D721Med (cell line): ENCODE measurements at places on chromosomes 5 and 9.

GRCh38 chr5:158881091-158881880 is 218.4 kb downstream of the EBF1 start:
- DNase-seq = no peak

- no peak for DNase-seq
These were observed 85.7 kb downstream of the COL23A1 start for GRCh38 chr5:178504340-178504960.

DNA sequence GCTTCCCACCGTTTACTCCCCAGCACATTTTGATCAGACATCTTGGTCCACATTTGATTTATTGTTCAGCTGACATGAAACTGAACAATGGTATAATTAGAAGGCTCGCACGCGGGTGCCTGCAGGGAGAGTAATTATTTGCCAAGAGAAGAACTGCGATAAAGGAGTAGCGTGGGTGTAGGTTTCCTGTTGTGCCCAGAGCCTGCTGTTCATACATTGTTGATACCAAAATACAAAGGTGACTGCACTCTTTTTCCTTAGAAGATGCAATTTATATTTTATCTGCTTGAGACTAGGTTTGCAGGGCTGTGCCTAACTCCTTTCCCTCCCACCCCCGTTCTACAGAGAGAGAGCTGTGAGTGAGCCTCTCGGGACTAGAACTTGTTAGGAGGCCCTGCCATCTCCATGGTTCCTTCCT is 241.8 kb upstream of the MSX2 start:
- DNase-seq = no peak

- DNase-seq = no peak
These were observed 30.0 kb downstream of the IRX1 start for GRCh38 chr5:3625626-3626025.

DNA sequence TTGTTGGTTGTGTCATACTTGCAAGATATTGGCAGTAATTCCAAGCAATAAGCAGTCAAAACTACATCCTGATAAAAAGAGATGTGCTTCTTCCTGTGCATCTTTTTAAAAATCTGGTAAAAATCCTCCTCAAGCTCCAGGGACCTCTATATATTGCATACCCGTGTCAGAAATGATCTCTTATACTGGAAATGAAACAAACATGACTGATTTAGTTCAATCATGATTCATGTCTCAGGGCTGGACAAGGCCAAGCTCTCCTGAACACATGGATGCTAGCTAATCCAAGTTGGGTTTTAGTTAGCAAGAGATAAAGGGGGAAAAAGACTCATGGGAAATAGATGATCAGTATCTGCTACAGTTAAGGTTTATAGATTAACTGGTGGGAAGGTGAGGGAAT is 69.3 kb downstream of the CCDC192 start:
- DNase-seq = no peak

GRCh38 chr5:23352446-23352845 is 155.0 kb upstream of the PRDM9 start:
- no peak for DNase-seq

GRCh38 chr9:104808035-104808614 is 44.2 kb downstream of the NIPSNAP3B start:
- DNase-seq = no peak

DNA sequence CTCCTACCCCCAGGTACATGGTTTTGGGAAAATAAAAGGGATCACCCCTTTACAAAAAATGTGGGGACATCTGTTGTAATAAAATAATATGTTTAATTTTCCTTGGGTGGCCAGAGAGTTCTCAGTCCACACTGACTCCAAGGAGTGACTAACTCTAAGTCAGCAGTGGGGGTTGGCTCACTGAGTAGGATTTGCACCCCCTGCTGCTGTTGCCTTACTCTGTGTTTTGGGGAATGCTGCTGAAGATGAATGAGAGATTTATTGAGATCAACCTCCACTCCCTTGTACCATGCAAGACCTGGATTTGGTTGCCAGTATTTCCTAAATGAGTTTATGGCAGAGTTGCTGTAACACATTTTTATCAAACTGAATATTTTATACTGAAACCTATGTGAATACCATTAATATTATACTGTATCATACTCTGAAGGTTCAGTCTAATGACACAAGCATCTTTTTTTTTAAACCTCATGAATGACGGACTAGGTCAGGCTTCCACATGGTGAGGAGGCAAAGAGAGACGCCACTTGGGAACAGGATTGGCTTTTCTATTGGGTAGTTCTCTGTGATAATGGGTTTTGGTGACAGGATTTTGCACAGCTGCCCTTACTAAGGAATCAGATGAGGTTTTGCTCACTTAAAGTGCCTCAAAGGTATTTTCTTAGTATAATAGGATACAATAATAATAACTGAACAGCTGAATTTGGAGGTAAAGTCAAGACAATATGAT is 121.3 kb upstream of the OSMR start:
- no peak for DNase-seq

DNA sequence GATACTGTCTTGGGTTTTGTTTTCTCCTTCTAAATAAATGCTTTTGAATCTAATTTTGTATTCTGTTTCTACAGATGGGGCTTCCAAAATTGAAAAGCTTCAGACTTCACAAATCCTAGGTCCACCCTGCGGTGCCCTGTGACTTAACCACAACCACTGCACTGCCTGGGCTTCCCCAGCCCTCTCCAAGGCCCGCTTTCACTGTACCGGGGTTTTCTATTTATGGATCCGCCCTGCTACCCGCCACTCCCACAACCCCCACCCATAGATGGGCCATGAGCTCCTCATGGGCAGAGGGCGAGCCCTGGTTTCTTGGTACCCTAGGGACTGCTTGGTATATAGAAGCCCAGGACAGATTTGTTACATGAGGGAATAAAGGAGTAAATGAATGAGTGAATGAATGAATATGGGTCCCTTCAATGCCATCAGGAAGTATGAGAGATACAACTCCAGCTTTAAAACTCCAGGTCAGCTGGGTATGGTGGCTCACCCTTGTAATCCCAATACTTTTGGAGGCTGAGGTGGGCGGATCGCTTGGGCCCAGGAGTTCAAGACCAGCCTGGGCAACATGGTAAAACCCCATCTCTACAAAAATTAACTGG is 39.8 kb upstream of the NEK6 start:
- no peak for DNase-seq

DNA sequence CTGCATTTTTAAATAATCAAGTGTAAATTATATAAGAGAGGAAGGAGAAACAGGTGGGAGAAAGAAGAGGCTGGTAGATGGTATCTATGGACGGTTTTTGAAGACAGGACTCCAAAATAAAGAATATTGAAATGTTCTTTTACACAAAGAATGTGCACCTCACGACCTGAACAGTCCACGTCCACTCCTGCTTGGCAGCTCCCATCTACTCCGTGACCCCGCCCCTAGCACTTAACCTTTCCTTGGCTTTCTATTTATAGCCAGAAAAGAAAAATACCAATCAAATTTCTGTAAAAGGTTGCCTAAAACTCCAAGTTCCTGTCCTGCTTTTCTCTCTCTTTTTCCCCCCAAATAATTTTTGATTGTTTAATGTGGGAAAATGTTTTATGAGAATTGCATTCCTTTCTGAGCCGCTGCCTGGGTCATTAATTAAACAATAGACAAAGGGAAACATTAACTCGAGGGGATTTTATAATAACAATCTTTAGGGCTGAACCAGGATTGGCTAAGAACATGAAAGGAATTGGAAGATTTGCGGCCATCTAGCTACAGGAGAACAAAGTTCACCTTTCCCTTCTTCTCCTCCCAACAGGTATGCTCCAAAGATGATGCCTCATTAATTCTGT is 173.6 kb upstream of the MAP3K1 start:
- DNase-seq = no peak

DNA sequence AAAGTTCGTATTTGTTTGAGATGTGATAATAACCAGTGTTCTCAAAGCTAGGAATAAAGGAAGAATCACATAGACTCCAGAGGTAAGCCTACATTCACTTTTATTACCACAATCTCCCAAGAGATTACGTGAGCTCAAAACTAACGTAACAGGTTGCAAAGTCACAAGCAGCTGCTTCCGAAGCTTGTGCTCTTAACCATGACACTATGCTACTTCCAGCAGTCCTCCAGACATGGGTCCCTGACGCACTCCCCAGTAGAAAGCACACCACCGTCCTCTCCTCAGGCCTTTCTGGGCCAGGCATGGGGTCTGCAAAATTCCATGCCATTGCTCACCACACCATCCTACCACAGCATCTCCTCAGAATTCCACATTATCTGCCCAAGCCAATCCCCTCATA is 84.6 kb downstream of the PAX5 start:
- DNase-seq = no peak
